Sigmoid colon (tissue), 7 donors: ENCODE measurements at places on chromosomes 16 and 17.
A peak's percentile ranks its signal among the peaks of the same experiment; 100 is the strongest.

DNA sequence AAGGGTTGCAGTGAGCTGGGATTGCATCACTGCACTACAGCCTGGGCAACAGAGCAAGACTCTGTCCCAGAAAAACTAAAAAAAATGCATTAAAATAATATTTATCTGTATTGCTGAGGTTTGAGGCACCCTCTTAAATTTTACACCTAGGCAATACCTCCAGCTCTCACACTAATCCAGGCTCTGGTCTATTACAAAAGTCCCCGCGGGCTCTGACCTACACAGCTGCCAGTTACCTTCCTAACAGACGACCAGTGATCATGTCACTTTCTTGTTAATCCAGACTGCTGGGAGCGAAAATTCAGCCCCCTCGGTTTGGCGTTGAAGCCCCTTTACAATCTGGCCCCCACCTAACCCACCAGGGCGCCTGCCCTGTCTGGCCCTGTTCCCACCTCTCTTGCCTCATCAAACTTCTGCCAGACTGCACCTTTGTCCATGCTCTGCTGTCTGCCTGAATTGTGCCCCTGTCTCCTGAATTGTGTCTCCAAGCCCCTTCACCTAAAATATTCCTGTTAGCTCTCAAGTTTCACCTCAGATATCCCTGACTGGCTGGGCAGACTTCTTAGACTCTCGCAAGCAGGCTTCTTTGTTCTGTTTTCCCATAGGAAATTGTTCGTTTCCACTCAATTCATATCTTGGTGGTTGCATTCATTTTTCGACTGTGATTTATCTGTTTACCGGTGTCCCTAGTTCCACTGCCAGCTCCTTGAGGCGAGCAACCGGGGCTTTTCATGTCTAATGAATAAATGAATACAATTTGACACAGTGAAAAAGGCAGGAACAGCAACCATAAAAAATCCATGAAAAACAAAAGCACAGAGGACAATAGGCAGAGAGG is 65.9 kb downstream of the PITPNC1 start:
- no peak for DNase-seq
- no peaks in the 10 kb centered on the region for H3K36me3 ChIP-seq
- no peaks in the 10 kb centered on the region for H3K27me3 ChIP-seq
- H3K4me1 ChIP-seq: peaks cover 13% of the 10 kb centered on the region

- peaks cover 48% of the 10 kb centered on the region for H3K27me3 ChIP-seq
- H3K4me3 ChIP-seq: no peak overlapping the region
- H3K27ac ChIP-seq: no peak overlapping the region
- no peak for DNase-seq
- peaks cover 13% of the 10 kb centered on the region for H3K4me1 ChIP-seq
Measured at GRCh38 chr16:67425580-67425979, 5.3 kb upstream of the HSD11B2 start.

DNA sequence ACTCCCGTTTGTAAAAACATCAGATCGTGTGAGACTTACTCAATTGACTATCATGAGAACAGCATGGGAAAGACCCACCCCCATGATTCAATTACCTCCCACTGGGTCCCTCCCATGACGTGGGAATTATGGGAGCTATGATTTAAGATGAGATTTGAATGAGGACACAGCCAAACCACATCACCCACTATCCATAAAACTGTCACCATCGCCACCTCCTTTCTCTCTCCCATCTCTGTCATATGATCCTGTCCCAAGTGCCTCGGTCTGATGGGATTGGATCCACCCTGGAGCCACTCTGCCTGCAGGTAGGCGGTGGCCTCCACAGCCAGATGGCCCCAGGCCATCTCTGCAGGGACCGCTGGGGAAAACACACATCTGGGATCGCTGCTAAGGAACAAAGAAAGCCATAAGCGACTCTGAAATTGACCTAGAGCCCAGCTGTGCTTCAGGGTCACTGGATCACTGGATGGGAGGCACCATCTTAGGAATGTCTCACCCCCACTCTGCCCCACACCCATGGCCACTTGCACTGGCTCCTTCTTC is 61.2 kb downstream of the TMEM186 start:
- no peak overlapping the region for H3K27ac ChIP-seq
- no peak overlapping the region for H3K4me3 ChIP-seq
- no peaks in the 10 kb centered on the region for H3K27me3 ChIP-seq
- no peaks in the 10 kb centered on the region for H3K4me1 ChIP-seq

DNA sequence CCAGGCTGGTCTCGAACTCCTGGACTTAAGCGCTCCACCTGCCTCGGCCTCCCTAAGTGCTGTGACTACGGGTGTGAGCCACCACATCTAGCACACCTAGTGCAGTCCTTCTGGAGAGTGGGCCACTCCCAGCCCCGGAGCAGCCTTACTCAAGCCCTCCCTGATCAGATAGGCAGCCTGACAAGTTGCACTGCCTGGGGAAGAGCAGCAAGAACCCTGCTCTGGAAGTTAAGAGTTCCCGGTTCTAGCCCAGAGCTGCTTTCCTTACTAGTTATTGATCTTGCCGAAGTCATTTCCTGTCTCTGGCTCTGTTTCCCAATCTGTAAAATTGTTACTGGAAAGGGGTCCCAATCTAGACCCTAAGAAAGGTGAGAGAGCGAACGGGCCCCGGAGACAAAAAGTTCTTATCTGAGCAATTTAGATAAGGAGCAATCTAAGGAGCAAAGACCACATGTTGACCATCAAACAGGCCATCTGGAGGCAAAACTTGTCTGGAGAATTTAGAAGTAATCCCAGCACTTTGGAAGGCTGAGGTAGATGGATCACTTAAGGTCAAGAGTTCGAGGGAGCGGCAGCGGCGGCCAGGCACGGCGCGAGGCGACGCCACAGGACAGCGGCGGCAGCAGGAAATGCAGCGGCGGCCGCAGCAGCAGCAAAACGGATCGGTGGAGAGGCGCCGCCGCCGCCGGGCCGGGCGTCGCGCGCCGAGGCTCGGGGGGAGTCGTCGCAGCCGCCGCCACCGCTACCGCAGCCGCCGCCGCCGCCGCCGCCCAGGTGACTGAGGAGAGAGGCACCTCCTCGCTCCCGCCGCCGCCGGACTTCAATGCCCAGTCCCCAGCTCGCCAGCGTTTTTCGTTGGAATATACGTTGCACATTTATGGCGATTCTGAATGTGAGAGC is 4.3 kb upstream of the NAGLU start:
- H3K4me1 ChIP-seq: peaks cover 27% of the 10 kb centered on the region
- peak overlapping the region; percentile 56 for H3K4me3 ChIP-seq
- no peaks in the 10 kb centered on the region for H3K36me3 ChIP-seq
- H3K27me3 ChIP-seq: no peaks in the 10 kb centered on the region
- DNase-seq: peak; percentile 83

- H3K36me3 ChIP-seq: peaks cover 10% of the 10 kb centered on the region
- peak overlapping the region; percentile 26 for H3K27ac ChIP-seq
- H3K4me1 ChIP-seq: no peaks in the 10 kb centered on the region
- peak; percentile 96 for DNase-seq
Measured at GRCh38 chr17:68035131-68035522, 408 bp upstream of the KPNA2 start.

DNA sequence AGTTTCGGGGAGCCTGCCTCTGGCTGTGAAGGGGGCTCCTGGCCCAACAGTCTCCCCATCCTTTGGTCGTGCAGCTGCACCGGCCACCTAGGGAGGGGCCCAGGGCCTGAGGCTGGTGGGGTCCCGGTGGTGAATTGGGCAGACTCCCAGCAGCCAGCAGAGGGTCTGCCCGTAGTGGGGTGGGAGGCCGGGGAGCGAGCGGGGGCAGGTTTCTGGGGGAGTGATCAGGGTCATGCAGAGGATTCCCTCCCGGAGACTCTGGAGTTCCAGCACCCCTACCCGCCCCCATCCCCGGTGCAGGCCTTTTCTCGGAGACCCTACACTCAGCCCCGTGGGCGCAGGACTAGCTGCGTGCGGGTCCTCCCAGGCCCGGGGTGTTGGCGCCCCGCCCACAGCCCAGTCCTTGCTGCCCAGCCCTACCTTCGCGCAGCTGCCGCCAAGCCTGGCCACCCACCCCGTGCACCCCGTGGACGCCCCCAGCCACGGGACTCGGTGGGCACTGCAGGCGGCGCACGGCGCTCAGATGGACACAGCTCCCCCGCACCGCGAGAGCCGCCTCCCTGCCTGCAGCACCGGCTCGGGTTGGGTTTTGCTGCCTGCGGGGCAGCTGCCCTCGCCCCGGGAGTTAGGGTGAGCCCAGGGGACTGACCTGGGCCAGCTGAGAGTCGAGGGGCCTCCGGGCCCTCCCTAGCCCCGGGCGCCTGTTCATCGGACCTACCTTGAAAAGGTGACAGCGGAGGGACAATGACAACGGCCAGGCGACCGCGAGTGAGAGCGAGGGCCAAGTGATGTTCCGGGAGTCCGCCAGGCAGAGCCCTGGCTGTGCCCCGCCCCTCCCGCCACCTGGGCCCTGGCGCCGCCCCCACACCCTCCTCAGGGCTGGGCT is at the start of gene GNG13:
TSS of gene GNG13 (minus strand) at position 787 of the 886 bp plus-strand sequence. CDS start 1,657 bp downstream, outside the sequence.
- H3K36me3 ChIP-seq: no peaks in the 10 kb centered on the region
- DNase-seq: no peak
- H3K4me3 ChIP-seq: no peak within 1 kb of the TSS
- H3K4me1 ChIP-seq: no peaks in the 10 kb centered on the region
- H3K27ac ChIP-seq: no peak within 1 kb of the TSS

- peak; percentile 35 for DNase-seq
- no peaks in the 10 kb centered on the region for H3K27me3 ChIP-seq
- peaks cover 41% of the 10 kb centered on the region for H3K36me3 ChIP-seq
Measured at GRCh38 chr16:68062910-68063393, 22.2 kb upstream of the NFATC3 start.

GRCh38 chr17:46873941-46874645 is 22.7 kb downstream of the WNT9B start:
- no peaks in the 10 kb centered on the region for H3K27me3 ChIP-seq
- no peaks in the 10 kb centered on the region for H3K4me1 ChIP-seq
- no peak overlapping the region for H3K27ac ChIP-seq

DNA sequence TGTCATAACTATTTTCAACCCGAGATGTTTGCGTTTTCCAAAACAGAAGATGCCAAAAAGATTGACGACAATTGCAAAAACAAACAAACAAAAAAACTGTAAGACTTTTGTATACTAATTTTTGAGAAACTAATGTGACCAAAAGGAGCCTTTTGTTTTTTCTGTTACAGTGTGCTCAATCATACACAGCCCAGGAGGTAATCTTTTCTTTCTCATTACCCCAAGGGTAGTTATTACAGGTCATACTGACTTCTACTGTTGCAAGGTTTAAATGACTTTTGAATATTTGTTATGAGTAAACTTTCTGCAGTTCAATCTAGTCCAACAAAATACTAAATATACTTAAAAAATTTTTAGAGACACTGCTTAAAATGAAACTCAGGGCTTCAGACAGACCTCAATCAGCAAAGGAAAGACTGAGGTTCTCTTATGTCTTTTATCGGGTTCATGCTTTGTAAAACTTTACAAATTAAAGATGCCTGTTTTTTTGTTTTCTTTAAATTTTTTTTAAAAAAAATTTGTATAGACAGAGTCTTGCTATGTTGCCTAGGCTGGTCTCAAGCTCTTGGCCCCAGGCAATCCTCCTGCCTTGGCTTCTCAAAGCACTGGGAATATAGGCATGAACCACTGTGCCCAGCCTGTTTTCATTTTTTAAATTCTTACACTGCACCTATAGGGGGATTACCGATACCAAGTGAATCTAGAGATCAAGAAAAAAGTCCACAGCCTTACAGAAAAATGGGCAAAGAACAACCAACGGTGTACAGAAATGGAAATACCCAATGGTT is 47.6 kb downstream of the SPOP start:
- no peaks in the 10 kb centered on the region for H3K4me1 ChIP-seq
- DNase-seq: no peak
- H3K27me3 ChIP-seq: no peaks in the 10 kb centered on the region
- H3K4me3 ChIP-seq: no peak overlapping the region

DNA sequence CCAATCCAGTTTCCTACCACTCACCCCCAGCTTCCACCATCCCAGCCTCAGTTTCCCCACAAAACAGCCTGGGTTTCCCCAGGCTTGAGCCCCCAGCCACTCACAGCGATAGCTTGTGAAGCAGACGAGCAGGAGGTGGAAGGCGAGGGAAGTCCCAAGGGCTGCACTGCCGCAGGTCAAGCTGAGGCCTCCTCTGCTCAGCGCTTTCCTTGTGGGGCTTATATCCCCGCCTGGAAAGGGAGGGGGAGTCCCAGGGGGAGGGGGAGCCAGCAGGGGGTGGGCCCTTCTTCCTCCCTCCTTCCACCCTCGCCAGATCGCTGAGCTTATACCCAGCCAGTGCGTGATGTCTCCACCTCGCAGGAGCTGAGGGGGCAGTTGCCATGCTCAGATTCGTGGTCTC is at the start of gene PYY:
TSS of gene PYY (minus strand) at position 195 of the 400 bp plus-strand sequence. CDS start 457 bp downstream, outside the sequence.
- no peak within 1 kb of the TSS for H3K4me3 ChIP-seq
- no peak for DNase-seq
- peaks cover 63% of the 10 kb centered on the region for H3K27me3 ChIP-seq
- peaks cover 7% of the 10 kb centered on the region for H3K4me1 ChIP-seq
- no peaks in the 10 kb centered on the region for H3K36me3 ChIP-seq
